ENCODE measurements at places on chromosomes 7 and 10. TPM values are rescaled to one million over a fixed set of nuclear protein-coding genes. Genes with fewer than 3 reads are reported as not detected.

DNA sequence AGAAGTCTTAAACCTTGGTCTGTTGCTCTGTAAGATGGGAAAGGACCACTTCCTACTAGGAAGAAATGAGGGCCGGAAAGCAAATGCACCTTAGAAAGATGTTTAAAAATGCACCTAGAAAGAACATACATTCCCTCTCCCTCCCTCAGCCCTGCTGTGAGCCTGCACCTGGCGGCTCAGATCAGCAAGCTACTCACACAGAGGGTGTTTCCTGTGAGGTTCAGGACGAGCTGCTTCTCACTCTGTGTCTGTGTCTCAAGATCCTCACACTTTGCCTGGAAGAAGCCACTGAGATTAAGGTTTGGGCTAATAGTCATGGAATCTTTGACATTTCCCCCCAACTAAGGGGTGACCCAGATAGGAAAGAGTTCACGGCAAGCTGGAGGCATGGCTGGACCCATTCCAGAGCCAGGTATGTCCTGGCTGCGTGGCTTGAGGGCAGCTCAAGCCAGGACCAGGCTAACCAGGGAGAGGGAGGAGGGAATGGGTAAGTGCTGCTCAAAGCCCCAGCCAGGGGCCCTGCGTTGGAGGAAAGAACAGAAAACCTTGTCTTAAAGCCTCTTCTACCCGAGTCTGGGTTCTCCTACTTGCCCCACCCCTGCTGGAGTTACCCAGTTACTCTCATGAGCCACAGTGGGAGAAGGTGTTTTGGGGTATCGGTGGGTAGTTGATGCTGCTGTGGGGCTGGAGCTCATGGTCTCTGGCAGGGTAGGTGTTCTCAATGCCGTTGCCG, 47.5 kb downstream of the PODXL start:
- H3K4me1 ChIP-seq: peaks cover 26% of the 10 kb centered on the region
- no peak overlapping the region for H3K27ac ChIP-seq

GRCh38 chr7:112001091-112001826, 204.9 kb downstream of the DOCK4 start:
- DNase-seq: no peak
- no peaks in the 10 kb centered on the region for H3K36me3 ChIP-seq
- no peaks in the 10 kb centered on the region for H3K4me1 ChIP-seq
- H3K4me3 ChIP-seq: no peak overlapping the region
- no peaks in the 10 kb centered on the region for H3K27me3 ChIP-seq

- no peak overlapping the region for H3K4me3 ChIP-seq
- no peaks in the 10 kb centered on the region for H3K27me3 ChIP-seq
- no peaks in the 10 kb centered on the region for H3K4me1 ChIP-seq
Observed at GRCh38 chr7:17027143-17027788, 145.5 kb upstream of the AGR3 start.

The GIMAP5 gene
- 11.6 TPM for total RNA-seq

DNA sequence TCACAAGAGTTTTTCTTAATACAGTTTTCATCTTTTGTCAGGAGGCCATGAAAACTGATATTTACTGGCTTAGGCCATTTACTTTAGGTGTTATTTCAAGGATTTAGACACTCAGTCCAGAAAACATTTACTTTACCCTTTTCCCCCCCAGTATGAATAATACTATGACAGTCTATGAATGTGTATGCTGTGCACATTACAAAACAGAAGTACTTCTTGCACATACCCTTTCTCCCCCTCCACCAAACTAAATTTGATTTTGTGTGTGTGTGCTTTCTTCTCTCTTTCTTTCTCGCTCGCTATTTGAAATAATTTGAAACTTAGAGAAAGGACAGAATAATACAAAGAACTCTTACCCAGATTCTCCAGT, 41.3 kb downstream of the RBM33 start:
- H3K27ac ChIP-seq: no peak overlapping the region
- no peak for DNase-seq
- no peaks in the 10 kb centered on the region for H3K4me1 ChIP-seq
- H3K4me3 ChIP-seq: no peak overlapping the region
- no peaks in the 10 kb centered on the region for H3K27me3 ChIP-seq

The FFAR4 gene
- not detected for total RNA-seq

GRCh38 chr10:17081431-17081830, 48.2 kb downstream of the CUBN start:
- no peaks in the 10 kb centered on the region for H3K27me3 ChIP-seq
- peaks cover 7% of the 10 kb centered on the region for H3K4me1 ChIP-seq
- H3K27ac ChIP-seq: no peak overlapping the region
- no peak for DNase-seq
- H3K4me3 ChIP-seq: no peak overlapping the region

The CAMK2G gene
- 18.4 TPM for total RNA-seq

DNA sequence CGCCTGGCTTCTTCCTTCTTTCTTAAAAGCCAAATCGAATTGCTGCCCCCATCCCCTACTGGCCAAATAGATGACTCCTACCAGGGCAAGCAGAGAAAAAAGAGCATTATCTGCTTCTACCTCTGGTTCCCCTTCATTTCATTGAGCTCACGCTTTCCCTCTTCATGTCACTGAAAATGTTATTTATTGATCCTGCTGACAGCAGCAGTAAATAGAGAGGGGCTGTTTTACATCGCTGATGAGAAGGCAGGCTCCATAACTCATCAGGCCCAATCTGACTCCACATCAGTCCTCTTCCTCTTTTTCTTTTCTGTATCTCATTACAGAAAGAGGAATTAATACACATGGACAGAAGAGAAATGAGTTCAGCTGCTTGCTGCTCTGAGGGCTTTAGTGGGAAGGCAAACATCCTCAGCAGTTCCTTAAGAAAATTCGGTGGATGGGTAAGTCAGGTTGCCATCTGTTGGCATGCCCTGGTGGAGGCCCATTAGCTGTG, 904.1 kb downstream of the KCNMA1 start:
- peaks cover 8% of the 10 kb centered on the region for H3K4me1 ChIP-seq
- H3K27ac ChIP-seq: no peak overlapping the region
- H3K27me3 ChIP-seq: peaks cover 2% of the 10 kb centered on the region
- no peak for DNase-seq
- H3K36me3 ChIP-seq: no peaks in the 10 kb centered on the region
- H3K4me3 ChIP-seq: no peak overlapping the region

GRCh38 chr7:136956232-136956631, 87.8 kb downstream of the CHRM2 start:
- no peaks in the 10 kb centered on the region for H3K27me3 ChIP-seq
- DNase-seq: no peak
- no peaks in the 10 kb centered on the region for H3K36me3 ChIP-seq
- H3K4me1 ChIP-seq: no peaks in the 10 kb centered on the region
- H3K4me3 ChIP-seq: no peak overlapping the region

All from muscle of leg (tissue), 16 donors.